ENCODE measurements at places on chromosomes 16 and 17. TPM values are rescaled to one million over a fixed set of nuclear protein-coding genes. Genes with fewer than 3 reads are reported as not detected.
A peak's percentile ranks its signal among the peaks of the same experiment; 100 is the strongest.

GRCh38 chr17:43983515-43984411, 20.7 kb upstream of the NAGS start:
- peaks cover 4% of the 10 kb centered on the region for H3K4me1 ChIP-seq
- H3K36me3 ChIP-seq = no peaks in the 10 kb centered on the region
- H3K27ac ChIP-seq = no peak overlapping the region
- peaks cover 20% of the 10 kb centered on the region for H3K27me3 ChIP-seq
- no peak overlapping the region for H3K4me3 ChIP-seq

KRTAP4-5 gene
- total RNA-seq = not detected

DNA sequence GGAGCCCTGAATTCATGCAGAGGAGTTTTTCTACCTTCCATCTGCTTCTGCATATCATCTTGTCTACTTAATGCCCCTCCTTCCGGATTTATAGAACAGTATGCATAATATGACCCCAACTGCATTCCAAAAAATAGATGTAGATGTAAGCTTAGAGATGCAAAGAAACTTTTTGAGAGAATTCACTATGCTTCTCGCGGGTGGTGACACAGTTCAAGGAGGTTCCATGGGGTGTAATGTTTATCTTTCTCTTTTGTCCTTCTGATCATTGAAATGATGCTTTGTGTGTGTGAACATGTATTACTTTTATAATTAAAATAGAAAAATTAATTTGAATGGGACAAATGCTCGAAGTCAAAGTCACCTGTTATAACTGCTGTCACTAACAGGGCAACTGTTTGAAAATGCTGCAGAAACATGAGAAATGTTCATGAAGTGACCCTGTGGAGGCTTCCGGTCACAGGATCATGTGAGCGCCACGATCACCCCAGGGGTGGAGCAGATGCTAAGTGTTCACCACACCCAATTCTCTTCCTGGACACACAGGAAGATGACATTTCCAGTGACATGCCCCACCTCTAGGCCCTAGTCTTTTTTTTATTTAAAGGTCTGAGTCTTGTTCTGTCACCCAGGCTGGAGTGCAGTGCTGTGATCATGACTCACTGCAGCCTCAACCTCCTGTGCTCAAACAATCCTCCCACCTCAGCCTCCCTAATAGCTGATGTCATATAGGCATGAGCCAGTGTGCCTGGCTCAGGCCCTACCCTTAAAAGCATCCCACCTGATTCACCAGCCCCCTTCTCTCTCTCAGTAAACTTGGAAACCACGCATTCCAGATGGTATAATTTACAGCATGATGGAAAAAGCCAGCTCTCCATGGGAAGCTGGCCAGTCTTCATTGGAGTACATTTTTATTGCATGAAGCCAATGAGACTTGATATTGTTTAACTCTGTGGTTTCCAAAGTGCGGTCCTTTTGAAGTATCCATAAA, 21.0 kb upstream of the AGRP start:
- H3K27ac ChIP-seq = peak overlapping the region; percentile 95
- peaks cover 58% of the 10 kb centered on the region for H3K4me1 ChIP-seq
- peak; percentile 67 for DNase-seq

ARHGAP44 gene
- not detected for total RNA-seq

GRCh38 chr16:29962344-29962994, 590 bp downstream of the TMEM219 start:
- H3K27me3 ChIP-seq = no peaks in the 10 kb centered on the region
- no peaks in the 10 kb centered on the region for H3K36me3 ChIP-seq
- H3K4me3 ChIP-seq = peak overlapping the region; percentile 61
- H3K27ac ChIP-seq = peak overlapping the region; percentile 72
- DNase-seq = peak; percentile 44

TMIGD1 gene
- not detected for total RNA-seq

SDR42E2 gene
- total RNA-seq = 0.92 TPM

- no peak for DNase-seq
- H3K4me3 ChIP-seq = no peak overlapping the region
- no peaks in the 10 kb centered on the region for H3K27me3 ChIP-seq
- peaks cover 7% of the 10 kb centered on the region for H3K36me3 ChIP-seq
These were observed 66.6 kb downstream of the SIAH1 start for GRCh38 chr16:48318630-48319029.

GRCh38 chr16:12775656-12776236, 27.9 kb downstream of the CPPED1 start:
- H3K36me3 ChIP-seq = peaks cover 6% of the 10 kb centered on the region
- no peak overlapping the region for H3K27ac ChIP-seq
- no peak overlapping the region for H3K4me3 ChIP-seq
- no peak for DNase-seq
- no peaks in the 10 kb centered on the region for H3K27me3 ChIP-seq

DNA sequence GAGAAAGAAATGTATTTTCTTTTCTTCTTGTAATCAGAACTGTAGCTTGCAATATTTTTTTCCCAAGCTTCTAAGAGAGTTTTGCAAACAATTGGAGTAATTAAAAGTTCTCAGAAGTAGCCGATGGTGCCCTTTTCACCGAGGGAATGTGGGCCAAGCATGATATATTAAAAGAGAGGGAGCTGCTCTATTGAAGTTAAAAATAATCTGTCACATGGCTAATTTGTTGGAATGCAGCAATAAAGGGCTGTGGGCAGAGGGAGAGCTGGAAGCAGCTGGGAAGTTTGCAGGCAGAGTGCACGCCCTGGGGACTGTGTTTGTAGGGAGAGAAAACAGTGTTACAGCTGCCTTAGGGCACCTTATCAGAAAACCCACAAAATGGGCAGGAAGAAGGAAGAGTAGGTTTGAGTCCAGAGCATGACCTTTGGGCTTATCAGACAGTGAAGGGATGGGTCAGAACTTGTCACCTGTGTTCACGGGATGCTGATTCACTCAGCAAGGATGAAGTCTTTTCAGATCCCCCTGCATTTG, 18.5 kb upstream of the TERF2 start:
- no peaks in the 10 kb centered on the region for H3K36me3 ChIP-seq
- no peak overlapping the region for H3K4me3 ChIP-seq
- no peak for DNase-seq
- no peak overlapping the region for H3K27ac ChIP-seq
- H3K27me3 ChIP-seq = no peaks in the 10 kb centered on the region

- no peak overlapping the region for H3K27ac ChIP-seq
- no peak for DNase-seq
- H3K27me3 ChIP-seq = no peaks in the 10 kb centered on the region
- H3K36me3 ChIP-seq = no peaks in the 10 kb centered on the region
- no peak overlapping the region for H3K4me3 ChIP-seq
These were observed 2.5 kb downstream of the ODAD4 start for GRCh38 chr17:41932816-41933389.

- no peak overlapping the region for H3K27ac ChIP-seq
- no peaks in the 10 kb centered on the region for H3K36me3 ChIP-seq
- peaks cover 51% of the 10 kb centered on the region for H3K4me1 ChIP-seq
- H3K4me3 ChIP-seq = no peak overlapping the region
- DNase-seq = no peak
These were observed 44.3 kb upstream of the SMURF2 start for GRCh38 chr17:64706224-64707049.

DNA sequence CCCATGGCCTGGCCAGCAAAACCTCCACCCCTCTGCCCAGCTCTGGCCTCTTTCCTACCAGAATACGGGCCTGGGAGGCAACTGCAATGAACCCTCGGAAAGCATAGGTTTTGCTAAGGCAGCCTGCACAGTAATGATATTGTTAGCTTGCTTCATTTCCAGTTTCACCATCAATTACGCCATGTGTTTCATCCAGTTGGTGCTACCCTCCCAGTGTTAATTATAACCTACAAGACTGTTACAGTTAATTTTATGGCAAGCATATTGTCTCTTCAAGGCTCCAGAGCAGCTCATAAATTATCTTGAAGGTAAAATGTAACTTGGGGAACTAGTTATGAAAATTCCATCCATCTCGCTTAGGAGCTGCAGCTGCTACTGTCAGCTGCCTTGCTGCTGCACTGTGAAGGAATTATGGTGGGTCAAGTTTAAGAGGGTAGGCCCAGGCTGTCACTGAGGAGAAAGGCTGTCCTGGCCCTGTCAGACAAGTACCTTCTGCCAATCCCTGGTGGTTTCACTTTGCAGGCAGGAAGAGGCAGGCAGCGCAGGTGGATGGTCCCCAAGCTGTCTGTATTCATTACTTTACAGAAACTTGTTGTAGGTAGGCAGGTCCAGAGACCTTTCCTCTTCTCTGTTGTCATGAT, 242.9 kb downstream of the FTO start:
- no peak overlapping the region for H3K27ac ChIP-seq
- no peaks in the 10 kb centered on the region for H3K27me3 ChIP-seq
- no peak for DNase-seq

GRCh38 chr17:66573078-66573477, 261.8 kb upstream of the CACNG5 start:
- no peak for DNase-seq
- no peaks in the 10 kb centered on the region for H3K36me3 ChIP-seq
- no peaks in the 10 kb centered on the region for H3K27me3 ChIP-seq
- H3K27ac ChIP-seq = no peak overlapping the region

DNA sequence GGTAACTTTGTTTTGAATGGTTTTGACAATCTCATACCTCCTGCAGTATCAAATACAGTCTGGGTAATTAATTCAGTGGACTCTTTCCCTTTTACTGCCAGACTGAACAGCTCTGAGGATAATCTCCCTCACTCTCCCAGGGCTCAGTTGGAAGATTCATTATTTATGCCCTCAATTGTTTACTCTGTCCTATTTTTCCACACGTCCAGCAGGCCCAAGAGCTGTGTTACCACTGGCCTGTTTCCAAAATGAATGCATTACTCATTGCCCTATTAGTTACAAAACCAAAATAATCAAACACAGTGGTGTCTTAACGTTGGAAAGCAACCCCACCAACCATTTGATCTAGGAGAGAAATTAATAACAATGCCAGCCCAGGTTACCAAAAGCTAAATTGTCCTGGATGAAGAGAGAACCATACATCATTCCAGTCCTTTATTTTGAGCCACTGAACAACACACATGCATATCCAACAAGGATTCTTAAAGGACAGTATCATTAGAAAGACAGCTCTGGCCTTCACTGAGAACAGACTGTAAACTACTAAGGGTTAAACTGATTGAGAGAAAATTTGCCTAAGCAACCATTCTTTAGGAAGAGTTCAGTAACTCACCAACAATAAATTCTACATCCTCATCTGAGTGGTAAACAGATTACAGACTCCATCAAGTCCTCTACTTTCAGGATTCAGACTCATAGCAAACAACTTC, 34.5 kb downstream of the FAM222B start:
- no peaks in the 10 kb centered on the region for H3K27me3 ChIP-seq
- H3K4me3 ChIP-seq = no peak overlapping the region
- H3K4me1 ChIP-seq = no peaks in the 10 kb centered on the region
- no peak for DNase-seq
- H3K36me3 ChIP-seq = peaks cover 7% of the 10 kb centered on the region
- no peak overlapping the region for H3K27ac ChIP-seq

- peaks cover 80% of the 10 kb centered on the region for H3K4me1 ChIP-seq
- H3K36me3 ChIP-seq = peaks cover 10% of the 10 kb centered on the region
- DNase-seq = no peak
These were observed 4.1 kb downstream of the SYNGR2 start for GRCh38 chr17:78172249-78173051.

NOL3 gene
- 1.3 TPM for total RNA-seq

HOXB2 gene
- 24.7 TPM for total RNA-seq

DNA sequence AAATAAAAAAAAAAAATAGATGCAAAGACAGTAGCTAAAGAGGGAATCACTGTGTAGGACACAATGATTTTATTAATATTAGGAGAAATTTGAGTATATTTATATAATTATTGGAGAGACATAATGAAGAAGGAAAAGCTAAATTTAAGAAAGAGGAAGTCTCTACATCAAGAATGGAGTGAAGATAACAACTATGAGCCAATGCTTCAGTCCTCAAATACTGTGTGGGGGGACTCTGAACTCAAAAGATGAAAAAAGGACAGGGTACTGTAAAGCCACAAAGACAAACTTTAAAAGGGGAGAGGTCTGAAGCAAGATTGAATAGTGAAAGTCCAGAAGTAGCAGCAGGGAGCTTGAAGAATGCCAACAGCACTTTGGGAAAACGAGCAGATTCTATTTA, 44.7 kb downstream of the SKAP1 start:
- DNase-seq = no peak
- peaks cover 35% of the 10 kb centered on the region for H3K36me3 ChIP-seq
- H3K4me3 ChIP-seq = no peak overlapping the region

DNA sequence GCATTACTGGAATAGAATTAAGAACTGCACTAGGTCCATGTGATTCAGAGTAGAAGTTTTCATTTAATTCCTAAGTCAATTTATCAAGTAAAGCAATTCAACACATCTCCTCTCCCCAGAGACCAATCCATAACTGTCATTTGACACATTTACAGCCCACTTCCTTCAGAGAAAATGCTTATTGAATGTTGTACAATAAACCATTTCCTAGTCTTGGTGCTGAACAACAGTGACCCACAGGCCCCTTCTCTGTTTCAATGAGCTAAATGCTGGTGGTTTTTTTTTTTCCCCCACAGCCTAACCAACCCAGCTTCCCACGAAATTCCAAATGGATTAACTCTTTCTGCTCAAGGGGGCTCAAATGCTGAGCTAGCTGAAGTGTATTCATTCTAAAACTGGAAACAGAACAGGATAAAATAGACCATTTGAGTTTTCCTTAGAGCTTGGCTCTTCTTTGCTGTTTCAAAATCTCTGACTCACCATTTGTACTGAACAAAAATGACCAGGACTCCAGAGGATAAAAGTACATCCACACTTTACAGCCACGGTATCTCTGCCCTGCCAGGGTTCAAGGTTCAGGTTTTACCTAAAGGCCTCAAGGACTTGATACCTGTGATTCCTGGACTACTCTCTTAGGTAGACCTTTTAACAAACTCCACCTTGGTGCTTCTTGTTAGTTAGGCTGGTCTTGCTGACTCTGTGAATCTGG, 62.3 kb downstream of the TMEM100 start:
- no peak for DNase-seq
- H3K4me3 ChIP-seq = no peak overlapping the region
- H3K27me3 ChIP-seq = no peaks in the 10 kb centered on the region
- H3K4me1 ChIP-seq = no peaks in the 10 kb centered on the region
- H3K27ac ChIP-seq = no peak overlapping the region
- H3K36me3 ChIP-seq = no peaks in the 10 kb centered on the region

PIK3R5 gene
- 254 TPM for total RNA-seq

- peaks cover 56% of the 10 kb centered on the region for H3K4me1 ChIP-seq
- peaks cover 76% of the 10 kb centered on the region for H3K36me3 ChIP-seq
- H3K27ac ChIP-seq = no peak overlapping the region
- no peaks in the 10 kb centered on the region for H3K27me3 ChIP-seq
These were observed 13.1 kb downstream of the FMNL1 start for GRCh38 chr17:45234641-45235415.

DNA sequence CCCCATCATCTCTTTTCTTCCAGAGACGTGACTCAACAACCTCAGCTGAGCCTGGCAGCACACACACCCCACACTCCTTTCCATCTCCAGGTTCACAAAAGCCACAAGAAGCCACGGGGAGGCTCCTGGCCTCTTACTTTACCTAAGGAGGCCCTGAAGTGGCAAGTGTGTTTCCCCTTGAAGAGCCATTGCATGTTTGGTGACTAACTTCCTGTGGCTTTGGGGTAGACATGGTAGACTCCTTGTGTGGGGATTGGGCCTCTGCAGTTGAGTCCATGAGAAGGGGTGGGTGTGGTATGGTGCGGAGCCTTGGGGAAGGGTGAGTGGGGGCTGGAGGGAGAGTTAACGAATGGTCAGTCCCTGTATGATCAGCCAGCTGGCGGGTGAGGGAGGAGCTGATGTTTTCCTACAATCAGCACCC, 24.2 kb downstream of the SAP30BP start:
- H3K4me1 ChIP-seq = peaks cover 45% of the 10 kb centered on the region
- H3K36me3 ChIP-seq = peaks cover 49% of the 10 kb centered on the region
- no peaks in the 10 kb centered on the region for H3K27me3 ChIP-seq

ALOX15B gene
- not detected for total RNA-seq
